Body of pancreas (tissue), 4 donors: ENCODE measurements at places on chromosomes 3 and 15. TPM values are rescaled to one million over a fixed set of nuclear protein-coding genes. Genes with fewer than 3 reads are reported as not detected.

GRCh38 chr15:65072027-65072426, 4.2 kb upstream of the RASL12 start:
- no peak for DNase-seq

- DNase-seq = peak; percentile 26
Measured at GRCh38 chr3:44862226-44862637, 520 bp downstream of the TMEM42 start.

DNA sequence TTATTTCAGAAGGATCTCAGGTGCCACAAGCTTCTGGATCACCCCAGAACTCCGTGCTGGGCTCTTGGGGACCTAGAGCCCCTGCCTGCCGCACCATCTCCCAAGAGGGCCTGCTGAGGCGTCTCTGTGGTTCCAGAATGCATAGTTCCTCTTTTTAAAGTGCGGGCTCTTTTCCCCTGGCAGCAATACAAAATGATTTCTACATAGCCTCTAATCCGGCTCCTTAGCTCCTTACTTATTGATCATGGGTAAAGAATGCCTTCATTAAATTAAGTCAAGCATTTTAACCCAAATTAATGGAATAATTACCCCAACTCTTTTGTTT, 121.9 kb downstream of the ATP10A start:
- DNase-seq = no peak

GRCh38 chr3:39753391-39753790, 56.0 kb upstream of the MYRIP start:
- DNase-seq = no peak

GRCh38 chr3:194337965-194338753, 13.0 kb downstream of the CPN2 start:
- DNase-seq = no peak

DNA sequence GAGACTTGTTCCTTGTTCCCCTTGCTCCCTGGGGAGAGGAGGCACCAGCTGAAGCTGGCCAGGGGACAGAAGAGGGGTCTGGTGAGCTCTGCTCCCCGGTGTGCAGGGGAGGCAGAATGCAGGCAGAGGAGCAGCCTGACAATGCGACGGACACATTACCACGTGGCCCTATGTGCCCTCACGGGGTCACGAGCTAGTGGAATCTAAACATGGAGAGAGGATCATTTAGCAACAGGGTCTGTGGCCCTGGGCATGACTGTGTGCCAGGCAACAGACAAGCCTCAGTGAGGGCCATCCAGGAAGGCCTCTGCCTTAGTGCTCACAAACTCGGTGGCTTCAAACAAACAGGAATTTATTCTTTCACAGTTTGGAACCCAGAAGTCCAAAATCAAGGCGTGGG, 8.5 kb upstream of the MUC4 start:
- no peak for DNase-seq

- no peak for DNase-seq
Measured at GRCh38 chr3:132288357-132288756, 28.9 kb upstream of the ACP3 start.

The SLC28A1 gene
- total RNA-seq = not detected

The TM4SF18 gene
- 7.9 TPM for total RNA-seq

The SST gene
- total RNA-seq = 738 TPM

The HTR3E gene
- not detected for total RNA-seq
